Fibroblast of mammary gland (primary cell): ENCODE measurements at places on chromosomes 6 and 20.

DNA sequence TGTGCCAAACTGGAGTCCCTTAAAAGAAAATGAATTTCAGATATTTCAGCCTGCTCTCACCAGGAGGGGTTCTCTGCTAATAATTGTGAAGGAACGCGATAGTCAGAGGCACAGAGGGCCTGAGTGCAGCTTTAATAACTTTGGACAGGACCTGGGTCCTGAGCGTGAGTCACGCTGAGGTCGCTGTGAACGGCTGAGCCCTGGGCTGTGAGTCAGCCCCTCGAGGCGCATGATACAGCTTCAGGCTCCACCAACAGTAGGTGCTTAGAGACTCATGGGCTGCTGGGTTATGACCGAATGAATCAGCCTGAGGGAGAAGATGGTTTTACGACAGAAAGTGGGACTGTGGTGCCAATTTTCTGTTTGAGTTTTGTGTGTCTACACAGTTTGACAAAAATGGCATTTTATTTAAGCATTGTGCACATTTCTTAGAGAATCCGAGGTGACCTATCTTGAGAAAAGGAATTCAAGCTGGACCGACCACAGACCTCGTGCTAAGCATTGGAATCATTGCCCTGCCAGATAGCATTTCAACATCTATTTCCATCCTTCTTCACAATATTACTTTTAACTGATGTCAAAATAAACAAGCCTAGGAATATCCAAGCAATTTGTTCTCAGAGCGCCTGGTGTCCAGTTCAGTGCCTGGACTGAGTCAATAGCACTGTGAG, 183.0 kb downstream of the THBS2 start:
- peak; percentile 100 for DNase-seq

- DNase-seq = no peak
These were observed 34.1 kb downstream of the BANF2 start for GRCh38 chr20:17733767-17734304.

DNA sequence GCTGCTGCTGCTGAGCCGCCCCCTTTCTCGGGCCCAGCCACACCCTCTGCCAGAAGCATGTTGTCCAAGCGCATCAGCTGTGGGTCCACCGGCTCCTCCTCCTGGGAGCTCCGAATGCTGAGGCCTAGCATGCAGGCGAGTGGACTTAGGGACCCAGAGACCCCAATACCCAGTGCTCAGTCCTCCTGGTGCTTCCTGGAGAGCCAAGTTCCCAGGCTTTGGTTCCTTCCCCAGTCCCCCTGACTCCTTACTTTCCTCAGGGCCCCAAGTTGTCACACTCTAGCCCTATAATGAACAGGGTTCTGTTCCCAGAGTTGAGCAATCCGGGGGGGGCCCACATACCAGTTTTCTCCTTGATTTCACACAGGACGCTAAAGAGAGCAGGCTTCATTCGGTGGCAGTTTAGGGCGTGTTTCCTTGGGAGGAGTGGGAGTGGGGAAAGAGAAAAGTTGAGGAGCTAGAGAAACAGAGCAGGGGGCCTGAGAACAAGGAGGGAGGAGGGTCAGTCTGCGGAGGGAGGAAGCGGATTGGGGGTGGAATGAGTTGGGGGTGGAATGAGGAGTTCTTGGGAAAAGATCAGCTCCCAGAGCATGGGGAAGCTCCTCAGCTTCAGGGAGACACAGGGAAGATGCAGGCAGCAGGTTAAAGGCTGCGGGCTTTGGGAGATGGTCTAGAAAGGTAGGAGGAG, 1.5 kb downstream of the PBX2 start:
- DNase-seq = no peak

DNA sequence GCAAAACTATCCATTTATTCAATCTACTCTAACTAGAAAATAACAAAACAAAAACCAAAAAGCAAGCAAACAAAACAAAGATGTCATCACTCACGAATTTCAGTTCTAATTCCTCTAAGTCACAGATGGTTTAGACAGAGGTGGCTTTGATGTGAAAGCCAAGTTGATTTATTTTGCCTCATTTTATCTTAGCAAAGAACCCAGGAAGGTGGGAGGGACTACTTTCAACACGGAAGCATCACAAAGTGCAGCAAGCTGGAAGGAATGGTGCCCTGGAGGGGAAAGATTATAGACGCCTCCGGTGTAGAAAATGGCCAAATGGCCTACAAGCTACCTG, 88.4 kb downstream of the LAMP5 start:
- DNase-seq = no peak

GRCh38 chr20:32855387-32855786, 3.3 kb upstream of the EFCAB8 start:
- DNase-seq = no peak

GRCh38 chr6:1123386-1124375, 188.2 kb upstream of the FOXQ1 start:
- DNase-seq = no peak
